ENCODE measurements at places on chromosomes 13 and 19.

DNA sequence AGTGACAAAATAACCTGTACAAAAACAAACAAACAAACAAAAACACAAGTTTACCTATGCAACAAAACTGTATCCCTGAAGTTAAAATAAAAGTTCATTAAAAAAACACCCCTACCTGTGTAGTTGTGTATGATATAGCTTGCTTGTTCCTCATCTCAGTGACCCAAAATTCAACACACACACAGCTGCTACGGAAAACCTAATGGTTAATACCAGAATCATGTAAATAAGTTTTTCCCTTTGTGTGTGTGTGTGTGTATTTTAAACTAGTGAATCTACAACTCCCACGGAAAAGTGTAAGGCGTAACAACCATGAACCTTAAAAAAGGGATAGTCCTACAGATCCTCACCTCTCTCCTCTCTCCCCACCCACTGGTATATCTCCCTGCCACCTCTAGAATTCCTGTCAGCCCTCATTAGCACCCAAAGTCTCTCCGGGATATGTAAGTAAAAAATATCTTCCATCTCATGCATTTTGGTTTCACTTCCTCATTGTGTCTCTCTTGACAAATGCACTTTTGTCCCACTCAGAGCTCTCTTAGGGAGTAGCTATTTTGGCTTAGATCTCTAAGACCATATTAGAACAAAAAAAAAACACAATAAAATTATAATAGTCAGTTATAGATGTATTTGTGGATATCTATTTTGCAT is 2236.5 kb downstream of the PCDH9 start:
- peak; percentile 1 for DNase-seq

- no peak for DNase-seq
Measured at GRCh38 chr13:30824651-30825050, 81.4 kb upstream of the MEDAG start.

DNA sequence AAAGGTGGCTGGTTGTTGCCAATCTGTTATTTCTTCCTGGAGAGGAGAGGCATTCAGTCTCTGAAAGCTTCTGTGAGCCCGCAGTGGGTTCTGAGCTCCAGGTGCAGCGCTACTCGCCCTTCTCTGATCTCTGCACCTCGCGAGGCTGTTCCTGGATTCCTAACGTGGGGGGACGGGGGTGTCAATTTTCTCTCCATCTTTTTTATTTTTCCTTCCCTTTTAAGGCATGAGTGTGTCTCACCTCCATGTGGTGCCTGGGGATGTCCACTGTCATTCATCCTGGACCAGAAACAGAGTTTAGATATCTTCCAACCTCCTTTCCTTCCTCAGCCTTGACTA is 626 bp downstream of the ZNF233 start:
- DNase-seq: peak; percentile 5

DNA sequence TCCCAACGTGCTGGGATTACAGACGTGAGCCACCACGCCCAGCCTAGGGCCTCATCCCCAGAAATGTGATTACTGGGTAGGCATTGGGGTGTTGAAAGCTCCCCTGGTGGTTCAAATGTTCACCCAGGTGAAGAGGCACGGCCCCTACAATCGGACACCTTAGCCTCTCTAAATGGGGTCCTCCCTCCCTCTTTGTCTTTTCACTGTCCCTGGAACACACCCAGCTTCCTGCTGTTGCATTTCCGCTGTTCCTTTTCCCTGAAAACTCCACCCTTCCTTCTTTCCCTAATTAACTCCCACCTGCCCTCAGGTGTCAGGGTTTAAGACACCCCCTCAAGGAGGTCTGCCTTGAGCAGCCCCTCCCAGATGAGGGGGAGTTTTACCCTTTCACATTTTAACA is 3.6 kb upstream of the PRODH2 start:
- DNase-seq: no peak

DNA sequence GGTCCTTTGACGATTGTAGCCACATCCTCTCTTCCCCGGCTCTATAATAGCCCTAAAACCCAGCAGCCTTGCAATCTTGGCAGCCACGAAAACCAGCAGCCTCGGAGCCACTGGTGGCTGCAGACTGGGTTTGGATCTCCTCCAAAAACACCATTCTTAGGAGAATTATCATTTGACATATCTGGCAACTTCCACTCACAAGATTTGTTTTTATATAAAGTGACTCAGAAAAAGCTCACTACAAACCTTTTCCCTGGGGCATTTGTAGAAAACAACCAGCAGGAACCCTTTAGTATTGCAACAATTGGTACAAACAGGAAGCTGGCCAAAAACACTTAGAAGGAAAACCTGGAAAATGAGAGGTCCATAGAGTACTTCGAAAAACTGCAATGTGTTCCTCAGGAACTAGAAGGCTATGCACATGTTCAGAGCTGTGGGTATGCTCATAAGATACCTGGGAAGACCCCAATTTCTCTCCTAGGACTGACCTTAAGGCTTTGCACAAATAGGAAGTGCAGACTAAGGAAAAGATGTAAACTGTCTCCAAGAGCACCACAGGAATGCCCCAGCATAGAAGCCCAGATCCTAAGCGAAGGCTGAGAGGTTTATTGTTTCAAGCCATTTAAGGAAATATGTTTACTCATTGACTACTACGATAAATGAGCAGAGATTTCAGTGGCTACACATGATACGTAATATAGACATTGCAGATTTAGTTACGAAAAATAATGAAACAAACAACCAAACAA is 71.2 kb downstream of the MYO16 start:
- DNase-seq: peak; percentile 49

- DNase-seq: peak; percentile 88
Measured at GRCh38 chr19:3721131-3721886, 13.1 kb downstream of the TJP3 start.

DNA sequence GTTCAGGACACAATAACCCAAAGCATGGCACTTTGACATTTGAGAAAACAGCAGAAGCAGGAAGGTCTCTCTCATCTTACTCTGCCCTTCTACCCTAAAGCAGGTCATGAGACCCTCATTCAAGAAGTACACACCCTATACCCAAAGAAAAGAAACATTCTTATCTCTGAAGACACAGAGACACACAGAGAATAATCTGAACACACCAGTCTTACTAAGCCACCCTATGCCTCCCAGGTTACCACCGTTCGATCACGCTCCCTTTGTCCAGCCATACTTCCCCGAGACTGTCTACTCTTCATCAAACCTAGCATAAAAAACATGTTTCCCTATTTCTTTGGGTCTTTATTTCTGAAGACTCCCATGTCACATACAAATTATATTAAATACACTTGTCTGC is 66.5 kb upstream of the ANKRD10 start:
- no peak for DNase-seq

- no peak for DNase-seq
Measured at GRCh38 chr19:39413911-39414608, 1.6 kb downstream of the PLEKHG2 start.

DNA sequence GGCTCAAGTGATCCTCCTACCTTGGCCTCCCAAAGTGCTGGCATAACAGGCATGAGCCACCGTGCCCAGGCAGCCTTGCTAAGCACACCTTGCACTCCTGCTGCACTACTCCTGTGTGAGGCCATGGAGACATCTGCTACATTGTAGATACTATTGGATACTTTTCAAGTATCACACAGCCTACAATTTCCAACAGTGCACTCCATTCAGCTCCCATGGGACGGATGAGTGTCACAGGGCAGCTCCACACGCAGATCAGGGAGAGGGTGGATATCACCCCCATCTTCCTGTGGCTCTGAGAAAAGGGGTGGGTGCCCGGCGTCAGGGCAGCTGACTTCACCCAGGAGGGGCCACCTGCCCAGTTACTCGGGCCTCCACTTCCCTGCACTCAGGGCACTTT is 39.1 kb upstream of the CCNE1 start:
- no peak for DNase-seq

DNA sequence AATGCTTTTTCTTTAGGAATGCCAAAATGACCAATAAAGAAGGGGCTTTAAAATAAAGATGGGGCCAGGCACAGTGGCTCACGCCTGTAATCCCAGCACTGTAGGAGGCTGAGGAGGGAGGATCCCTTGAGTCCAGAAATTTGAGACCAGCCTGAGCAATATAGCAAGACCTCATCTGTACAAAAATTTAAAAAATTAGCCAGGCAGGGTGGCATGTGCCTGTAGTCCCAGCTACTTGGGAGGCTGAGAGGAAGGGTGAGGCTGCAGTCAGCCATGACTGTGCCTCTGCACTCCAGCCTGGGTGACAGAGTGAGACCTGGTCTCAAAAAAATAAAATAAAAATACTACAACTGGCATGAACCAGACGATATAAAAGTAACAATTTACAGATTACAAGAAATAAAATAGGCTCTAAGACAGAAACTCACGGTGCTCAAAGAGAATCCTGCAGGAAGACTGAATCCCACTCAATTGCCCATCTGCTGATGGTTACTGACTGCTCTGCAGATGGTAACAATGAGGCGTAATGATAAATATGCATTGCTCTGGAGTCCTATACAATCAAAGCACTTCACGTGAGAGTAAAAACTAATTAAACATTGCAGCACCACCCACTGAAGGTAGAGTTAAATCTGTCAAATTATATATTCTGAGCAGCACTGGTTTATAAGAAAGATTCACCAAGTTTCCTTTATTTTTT is 93.2 kb downstream of the LHFPL6 start:
- no peak for DNase-seq

GRCh38 chr13:51465124-51465523 is 12.3 kb upstream of the INTS6 start:
- DNase-seq: no peak

GRCh38 chr19:43534816-43535761 is 2.1 kb downstream of the ZNF575 start:
- DNase-seq: peak; percentile 31

- DNase-seq: no peak
Measured at GRCh38 chr13:65470781-65471180, 1759.4 kb downstream of the PCDH9 start.

DNA sequence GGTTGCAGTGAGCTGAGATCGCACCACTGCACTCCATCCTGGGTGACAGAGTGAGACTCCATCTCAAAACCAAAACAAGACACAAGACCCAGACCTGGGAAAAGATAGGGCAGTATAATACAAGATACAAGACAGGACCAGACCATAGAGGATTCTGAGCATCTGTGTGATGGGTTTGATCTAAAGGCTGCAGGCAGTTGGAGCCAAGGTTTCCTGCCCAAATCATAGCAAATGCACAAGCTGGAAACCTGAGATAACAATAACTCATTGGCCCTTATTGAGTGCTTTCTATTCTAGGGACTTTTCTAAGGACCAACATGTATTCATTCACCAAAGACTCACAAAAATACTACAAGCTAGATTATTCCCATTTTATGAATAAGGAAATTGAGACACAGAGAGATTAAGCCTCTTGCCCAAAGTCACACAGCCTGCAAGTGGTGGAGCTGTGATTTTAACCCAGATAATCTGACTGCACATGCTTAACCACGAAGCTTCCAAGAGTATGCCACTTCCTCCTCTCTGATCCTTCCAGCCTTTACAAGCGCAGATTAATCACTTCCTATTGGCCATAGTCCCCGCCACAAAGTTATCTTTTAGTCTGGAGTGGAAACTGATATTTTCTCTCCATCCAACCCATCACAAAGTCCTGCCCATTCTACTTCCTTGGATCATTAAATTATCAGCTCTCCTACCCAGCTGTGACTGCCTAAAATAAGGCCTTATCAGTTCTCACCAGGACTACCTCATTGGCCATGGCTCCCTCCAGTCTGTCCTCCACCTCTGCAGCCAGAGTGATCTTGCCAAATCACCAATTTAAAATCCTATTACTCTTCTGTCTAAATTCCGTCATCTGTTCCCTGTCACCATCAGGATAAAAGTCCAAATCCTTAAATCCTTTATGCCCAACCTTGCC is 147.2 kb downstream of the FLT1 start:
- DNase-seq: no peak

- DNase-seq: peak; percentile 33
Measured at GRCh38 chr13:34933349-34933748, 8.7 kb upstream of the NBEA start.

DNA sequence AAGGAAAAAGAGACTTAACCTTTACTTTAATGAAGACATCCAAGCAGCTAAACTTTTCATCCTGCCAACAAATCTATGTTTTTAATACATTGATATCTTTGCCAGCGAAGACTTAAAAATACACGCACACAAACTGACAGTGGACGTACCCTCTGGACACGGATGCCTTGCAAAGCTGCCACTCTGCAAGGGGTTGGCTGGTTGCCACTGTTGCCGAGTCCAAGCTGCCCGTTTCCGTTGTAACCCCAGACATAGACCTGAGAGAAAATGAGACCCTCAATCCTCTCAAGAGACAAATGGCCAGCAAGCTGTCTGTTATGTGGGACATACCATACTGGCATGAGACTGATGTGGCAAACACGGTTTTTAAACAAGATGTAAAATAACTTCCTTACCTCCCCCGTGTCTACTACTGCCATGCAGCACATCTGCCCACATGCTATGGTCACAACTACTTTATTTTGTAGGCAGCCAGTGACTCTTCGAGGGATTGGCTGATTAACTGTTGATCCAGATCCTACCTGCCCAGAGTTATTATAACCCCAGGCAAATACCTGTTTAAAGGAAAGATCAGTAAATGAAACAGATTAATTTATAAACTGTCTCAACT is 21.2 kb downstream of the RCBTB2 start:
- DNase-seq: no peak

DNA sequence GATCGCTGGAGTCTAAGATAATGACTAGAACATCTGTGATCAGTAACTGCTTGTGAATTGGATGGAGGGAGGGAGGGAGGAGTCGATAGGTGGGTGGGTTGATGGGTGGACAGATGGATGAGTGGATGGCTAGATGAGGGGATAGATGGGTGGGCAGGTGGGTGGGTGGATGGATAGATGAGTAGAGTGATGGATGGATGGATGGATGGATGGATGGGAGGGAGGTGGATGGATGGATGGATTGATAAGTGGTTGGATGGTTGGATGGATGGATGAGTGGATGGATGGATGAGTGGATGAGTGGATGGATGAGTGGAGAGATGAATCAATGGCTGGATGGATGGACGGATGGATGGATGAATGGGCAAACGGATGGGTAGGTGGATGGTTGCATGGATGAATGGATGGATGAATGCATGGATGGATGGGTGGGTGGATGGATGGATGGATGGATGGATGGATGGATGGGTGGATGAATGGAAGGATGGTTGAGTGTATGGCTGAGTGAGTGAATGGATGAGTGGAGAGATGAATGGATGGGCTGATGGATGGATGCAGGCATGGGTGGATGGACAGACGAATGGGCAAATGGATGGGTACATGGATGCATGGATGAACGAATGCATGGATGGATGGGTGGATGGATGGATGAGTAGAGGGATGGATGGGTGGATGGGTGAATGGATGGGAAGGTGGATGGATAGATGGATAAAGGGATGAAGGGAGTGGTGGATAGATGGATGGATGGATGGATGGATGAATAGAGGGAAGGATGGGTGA is 44.0 kb upstream of the NFIC start:
- no peak for DNase-seq

DNA sequence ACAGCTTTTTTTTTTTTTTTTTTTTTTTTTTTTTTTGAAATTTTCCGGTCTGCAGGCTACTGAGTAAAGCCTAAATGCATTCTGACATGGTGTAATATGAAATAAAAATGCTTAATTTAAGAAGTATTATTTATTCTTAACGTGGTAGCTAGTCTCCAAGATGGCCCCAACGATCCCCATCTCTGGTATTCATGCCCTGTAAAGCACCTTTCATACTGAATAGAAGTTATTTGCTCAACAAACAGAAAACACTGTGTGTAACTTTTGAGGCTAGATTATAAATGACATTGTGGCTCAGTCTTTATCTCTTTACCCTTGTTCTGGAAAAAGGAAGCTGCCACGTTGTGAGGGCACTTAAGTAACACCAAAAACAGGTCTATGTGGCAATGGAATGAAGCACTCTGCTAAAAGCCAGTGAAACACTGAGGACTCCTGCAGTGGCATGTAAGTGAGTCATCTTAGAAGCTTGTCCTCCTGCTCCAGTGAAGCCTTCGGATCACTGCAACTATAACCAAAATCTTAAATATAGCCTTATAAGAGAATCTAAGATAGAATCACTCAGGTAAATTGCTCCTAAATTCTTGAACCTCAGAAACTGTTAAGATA is 128.7 kb downstream of the UGGT2 start:
- DNase-seq: no peak

Measured in T47D (cell line).